Suppressor macrophage treated with lipopolysaccharide for 1 hour (primary cell): ENCODE measurements at places on chromosomes 6 and 20.

DNA sequence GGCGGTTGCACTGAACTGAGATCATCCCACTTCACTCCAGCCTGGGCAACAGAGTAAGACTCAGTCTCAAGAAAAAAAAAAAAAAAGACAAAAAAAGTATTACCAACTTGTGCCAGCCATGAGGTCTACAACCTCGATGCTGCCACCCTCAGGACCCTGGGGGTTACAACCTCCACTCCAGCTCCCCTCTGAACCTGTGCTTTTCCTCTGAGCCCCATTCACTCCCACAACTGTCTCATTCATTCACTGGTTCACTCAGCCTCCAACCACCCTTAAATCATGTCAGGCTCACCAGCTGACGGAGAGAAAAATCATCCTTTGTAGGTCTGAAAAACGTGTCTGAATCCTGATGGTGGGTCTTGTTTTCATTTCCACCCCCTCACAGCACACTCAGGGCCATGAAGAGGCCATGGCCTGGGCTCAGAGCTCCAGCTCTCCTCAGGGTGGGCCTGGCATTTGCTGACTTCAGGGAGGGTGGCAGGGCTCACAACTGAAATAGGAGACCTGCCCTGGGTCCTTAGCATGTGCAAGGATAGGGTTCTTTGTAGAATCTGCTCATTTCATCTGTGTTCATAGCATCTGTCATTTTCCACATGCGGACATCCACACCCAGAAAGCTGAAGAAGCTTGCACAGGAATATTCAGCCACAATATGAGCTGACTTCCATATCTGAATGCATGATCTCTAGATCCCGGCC, 1.9 kb upstream of the ULBP1 start:
- DNase-seq: peak; percentile 23

DNA sequence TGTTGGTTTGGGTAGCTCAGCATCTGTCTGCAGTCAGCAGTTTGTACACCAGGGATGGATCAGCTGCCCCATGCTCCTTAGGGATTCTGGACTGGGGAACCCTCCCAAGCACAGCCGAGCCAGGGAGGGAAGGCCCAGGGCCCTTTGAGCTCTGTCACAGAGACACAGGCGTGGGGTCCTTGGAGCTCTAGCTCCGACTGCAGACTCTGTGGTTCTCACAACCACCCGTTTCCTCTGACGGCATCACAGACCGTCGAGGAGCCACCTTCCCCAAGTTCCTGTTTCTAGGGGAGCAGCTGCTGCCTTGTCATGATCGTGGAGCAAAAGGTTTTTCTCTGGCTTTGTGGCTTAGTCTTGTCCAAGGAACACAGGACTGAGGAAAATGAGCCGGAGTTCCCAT, at the start of gene SLA2:
SLA2 (minus strand) TSS at position 199 of the 400 bp plus-strand sequence. CDS start 4,861 bp downstream, outside the sequence.
- DNase-seq: peak; percentile 76

GRCh38 chr6:25053875-25054371, 118.2 kb upstream of the RIPOR2 start:
- DNase-seq: peak; percentile 76

GRCh38 chr20:774660-775057, 6.4 kb upstream of the SLC52A3 start:
- no peak for DNase-seq

DNA sequence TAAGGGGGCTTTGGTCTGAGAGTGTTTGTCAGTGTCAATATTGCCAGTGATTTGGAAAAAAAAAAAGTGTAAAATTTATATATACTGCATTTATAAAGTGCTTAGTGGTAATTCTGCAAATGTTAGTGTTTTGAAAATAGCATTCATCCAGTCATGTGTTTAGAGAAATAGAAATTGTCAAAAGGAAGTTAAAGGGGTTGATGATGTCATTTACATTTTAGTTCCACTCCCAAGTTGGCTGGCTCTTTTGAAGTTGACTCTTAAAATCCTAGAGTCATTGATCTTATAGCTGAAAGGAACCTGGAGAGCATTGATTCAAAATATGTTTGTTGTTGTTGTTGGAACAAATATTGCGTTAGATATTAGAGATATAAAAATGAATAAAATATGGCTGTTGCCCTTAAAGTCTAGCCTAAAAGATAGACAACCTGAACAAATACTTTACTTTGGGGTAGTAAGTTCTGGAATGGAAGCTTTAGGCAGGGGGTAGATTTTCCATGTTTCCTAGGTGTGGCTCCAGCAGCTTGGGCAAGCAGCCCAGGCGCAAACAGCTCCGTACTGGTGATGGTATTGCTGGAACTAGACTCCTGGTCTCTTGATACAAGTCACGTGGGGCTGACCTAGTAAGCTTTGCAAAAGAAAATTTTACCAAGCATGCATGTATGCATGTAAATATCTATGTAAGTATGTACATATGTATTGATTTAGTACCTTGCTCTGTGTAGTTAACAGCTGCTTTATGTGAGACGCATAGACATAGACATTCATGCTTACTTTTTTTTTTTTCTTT, 46.3 kb downstream of the HIVEP1 start:
- DNase-seq: peak; percentile 71

DNA sequence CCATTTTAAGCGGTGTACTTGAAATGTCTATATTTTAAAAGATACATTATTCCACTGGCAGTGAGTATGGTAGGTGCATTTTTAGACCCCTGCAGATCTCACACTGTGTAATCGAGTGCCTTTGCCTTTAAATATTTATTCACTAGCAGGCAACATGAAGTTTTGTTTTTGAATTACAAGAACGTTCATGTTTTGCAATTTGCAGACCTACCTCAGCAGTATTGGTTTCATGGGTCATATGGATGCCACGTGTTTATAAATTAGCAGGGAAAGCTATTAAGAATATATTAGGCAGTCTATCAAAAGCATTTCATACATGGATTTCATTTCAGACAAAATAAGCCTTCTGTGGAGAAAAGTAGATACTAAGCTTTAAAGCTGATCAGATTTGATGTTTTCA, 7.2 kb downstream of the MAP3K4 start:
- no peak for DNase-seq

- no peak for DNase-seq
Observed at GRCh38 chr20:60050193-60050947, 92.1 kb downstream of the CDH26 start.

DNA sequence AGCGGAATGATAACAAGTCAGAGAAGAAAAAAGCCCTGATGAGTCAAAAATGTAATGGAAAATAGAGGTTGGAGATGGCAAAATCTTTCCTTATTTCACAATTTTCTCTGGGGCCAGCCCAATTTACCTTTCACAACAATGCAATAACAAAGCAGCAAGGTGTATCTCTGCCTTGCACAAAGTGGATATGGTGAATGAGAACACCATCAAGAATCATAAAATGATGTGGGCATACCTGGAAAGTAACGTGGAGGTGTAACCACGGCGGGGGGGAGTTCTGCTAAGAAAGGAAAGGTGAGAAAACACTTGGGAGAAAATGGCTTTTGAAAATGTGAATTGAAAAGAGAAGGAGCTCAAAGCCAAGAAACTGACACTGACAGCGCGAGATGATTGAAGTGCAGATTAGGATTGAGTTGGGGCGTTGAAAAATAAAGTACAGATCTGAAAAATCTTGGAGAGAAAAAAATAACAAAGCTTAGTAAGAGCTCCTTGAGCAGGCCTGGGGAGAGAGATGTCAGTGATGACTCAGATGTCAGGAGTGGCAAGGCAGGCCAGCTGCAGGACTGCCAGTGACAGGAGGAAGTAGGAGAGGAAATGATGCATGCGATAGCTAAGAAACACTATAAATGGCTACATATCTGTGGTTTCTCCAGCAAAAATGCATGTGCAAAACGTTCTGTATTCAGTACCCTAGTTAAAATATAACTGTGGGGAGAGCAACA, 26.2 kb downstream of the ARHGAP18 start:
- peak; percentile 93 for DNase-seq

GRCh38 chr20:25016471-25016870, 23.9 kb upstream of the APMAP start:
- DNase-seq: no peak

DNA sequence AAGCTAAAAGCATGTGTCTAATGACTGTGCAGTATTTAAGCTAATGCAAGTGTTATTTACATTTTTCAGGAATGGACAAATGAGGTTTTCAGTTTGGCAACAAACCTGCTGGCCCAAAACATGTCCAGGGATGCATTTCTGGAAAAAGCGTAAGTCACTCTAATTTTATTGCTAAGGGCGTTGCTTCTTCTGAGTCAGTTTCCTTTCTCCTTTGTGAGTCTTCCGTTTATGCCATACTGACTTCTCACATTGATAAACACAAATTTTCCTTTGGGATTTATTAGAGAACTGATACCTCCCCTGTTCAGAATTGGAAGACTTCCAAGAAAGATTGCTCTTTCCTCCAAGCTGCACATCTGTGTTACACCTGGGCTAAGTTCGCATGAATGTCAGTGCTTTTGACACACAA, 422.9 kb upstream of the PLCB4 start:
- no peak for DNase-seq

GRCh38 chr6:100171533-100172321, 177.7 kb upstream of the MCHR2 start:
- no peak for DNase-seq

DNA sequence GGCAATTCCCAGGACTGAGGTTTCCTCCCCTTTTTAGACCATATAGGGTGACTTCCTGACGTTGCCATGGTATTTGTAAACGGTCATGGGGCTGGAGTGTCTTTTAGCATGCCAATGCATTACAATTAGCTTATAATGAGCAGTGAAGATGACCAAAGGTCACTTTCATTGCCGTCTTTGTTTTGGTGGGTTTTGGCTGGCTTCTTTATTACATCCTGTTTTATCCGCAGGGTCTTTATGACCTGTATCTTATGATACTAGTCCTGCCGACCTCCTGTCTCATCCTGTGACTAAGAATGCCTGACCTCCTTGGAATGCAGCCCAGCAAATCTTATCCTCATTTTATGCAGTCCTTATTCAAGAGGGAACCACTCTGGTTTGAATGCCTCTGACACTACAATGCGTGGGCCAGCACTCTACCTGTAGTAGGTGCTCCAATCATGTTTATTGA, 190.1 kb downstream of the KCNQ5 start:
- DNase-seq: no peak

GRCh38 chr6:21554286-21554685, 39.3 kb upstream of the SOX4 start:
- DNase-seq: no peak

DNA sequence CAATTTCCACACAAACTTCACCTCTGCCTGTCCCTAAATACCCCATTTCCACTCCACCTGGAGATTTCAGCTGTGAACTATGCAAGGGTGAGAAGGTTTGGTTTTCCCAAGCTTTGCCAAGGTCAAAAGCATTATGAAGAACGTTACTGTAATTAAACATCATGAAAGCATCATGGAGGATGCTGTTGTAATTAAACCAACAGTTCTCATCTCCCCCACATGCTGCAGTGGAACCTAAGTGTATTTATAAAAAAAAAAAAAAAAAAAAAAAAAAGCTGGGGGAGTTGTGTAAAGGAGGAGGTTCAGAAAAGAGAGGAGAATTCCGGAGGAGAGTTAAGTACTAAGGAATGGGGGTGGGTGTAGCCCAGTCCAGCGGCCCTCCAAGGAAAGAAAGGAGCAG, 474.9 kb upstream of the JARID2 start:
- no peak for DNase-seq

DNA sequence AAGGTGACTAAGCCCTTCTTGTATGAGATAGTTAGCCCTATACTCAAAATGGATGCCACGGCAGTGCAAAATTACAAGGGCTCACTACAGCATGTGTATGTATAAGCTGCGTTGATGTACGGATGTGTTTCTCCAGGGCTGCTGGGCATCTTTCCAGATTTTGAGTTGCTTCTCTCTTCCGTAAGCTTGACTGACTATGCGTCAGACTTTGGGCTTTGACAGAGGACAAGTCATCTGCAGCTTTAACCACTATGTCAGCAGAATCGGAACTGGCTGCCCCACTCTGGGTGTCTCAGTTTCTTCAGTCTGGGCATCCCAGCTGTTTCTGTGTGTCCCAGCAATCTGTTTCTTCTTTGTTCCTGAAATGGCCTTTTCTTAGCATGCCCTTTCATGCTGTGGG, 241.6 kb downstream of the BTBD3 start:
- no peak for DNase-seq

DNA sequence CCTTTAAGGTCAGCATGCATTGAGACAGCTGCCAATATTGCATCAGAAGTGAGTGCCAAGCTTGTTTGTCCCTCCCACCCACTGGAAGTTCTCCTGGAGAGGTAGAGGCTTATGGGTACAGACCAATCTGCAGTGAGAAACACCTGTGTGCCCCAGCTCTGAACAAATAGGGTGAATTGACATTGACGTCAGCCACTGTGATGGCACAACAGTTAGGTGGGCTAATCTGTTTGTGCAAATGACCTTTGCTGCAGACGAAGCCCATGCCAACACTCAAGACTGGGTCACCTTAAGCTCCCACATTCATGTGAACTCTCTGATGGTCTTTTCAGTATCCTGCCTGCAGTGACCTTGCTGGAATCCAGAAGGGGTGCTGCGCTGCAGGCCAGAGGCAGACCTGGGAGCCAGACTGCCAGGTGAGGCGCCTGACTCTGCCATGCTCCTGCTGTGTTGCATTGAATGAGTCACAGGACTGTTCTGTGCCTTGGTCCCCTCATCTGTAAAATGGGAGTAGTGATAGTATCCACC, 99.9 kb downstream of the ALDH8A1 start:
- no peak for DNase-seq

GRCh38 chr6:32700391-32701040, 34.1 kb upstream of the HLA-DQB1 start:
- peak; percentile 68 for DNase-seq

GRCh38 chr6:134908906-134909516, 40.9 kb downstream of the ALDH8A1 start:
- peak; percentile 16 for DNase-seq

- no peak for DNase-seq
Observed at GRCh38 chr6:123777563-123777962, 26.1 kb upstream of the NKAIN2 start.

GRCh38 chr20:3277686-3278465, 38.9 kb upstream of the SLC4A11 start:
- DNase-seq: no peak

DNA sequence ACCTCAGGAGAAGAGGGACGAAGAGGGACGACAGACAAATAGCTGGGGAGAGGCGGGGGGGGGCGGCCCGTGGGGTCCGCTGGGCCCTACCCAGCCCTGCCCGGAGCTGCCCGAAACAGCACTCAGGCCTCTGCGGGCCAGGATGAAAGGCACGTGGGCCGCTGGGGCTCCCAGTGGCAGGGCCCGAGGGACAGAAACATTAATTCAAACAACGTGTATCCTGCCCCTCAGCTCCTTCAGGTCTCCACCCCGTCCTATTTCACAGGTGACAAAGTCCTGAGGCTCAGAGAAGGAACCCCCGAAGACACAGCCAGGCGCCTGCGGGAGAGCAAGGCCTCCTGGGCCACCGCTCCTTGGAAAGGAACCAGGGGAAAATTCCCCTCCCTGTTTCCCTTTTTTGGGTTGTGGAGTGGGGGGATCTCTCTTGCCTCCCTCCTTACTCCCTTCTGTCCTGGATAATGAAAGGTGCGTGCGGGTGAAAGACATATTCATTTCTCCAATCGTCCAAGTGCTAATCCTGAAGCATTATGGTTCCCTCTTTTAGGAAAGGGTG, 93.3 kb downstream of the RNASET2 start:
- DNase-seq: peak; percentile 8
